ENCODE measurements at places on chromosomes 2 and 18. TPM values are rescaled to one million over a fixed set of nuclear protein-coding genes. Genes with fewer than 3 reads are reported as not detected.

DNA sequence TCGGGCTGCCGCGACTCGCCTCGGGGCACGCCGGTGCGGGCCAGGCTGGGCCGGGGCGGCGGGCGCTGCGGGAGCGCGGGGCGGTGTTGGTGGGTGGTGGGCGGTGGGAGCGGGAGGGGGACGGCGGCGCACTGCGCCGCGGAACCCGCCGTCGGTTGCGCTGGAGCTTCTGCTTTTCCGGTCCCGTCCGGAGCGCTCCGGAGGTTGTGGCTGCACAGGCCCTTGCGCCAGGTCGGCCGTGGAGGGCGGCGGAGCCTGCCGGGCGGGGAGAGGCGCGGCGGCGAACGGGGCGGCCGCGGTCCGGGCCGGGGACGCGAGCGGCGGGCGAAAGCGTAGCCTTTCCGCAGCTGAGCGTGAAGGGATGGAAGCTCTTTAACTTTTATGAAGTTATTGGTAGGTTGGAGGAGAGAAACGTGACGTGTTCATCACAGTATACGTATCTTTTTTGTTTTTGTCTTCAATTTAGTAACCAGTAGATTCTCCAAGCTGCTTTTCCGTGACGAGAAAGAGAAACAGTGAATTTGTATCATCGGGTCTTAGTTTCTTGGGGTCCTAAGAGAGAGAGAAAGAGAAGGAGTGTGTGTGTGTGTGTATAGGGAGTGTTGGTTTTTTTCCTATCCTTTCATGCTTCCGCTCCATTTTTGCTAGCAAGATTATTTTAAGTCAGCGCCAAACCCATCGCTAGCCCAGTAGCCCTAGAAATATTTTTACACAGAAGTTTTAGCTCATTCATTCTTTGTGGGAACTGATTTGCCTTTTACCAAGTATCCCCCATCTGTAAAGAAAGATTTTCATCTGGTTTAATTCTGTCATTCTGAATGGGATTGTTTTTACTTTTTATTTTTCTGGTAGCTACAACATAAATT is 535 bp downstream of the ATG4B start:
- peak; percentile 40 for DNase-seq

- no peak for DNase-seq
These were observed 174.5 kb downstream of the TCF4 start for GRCh38 chr18:55413474-55413873.

Gene DCDC2C
- not detected for total RNA-seq

- DNase-seq: no peak
These were observed 147.9 kb upstream of the ACAA2 start for GRCh38 chr18:49961271-49961670.

DNA sequence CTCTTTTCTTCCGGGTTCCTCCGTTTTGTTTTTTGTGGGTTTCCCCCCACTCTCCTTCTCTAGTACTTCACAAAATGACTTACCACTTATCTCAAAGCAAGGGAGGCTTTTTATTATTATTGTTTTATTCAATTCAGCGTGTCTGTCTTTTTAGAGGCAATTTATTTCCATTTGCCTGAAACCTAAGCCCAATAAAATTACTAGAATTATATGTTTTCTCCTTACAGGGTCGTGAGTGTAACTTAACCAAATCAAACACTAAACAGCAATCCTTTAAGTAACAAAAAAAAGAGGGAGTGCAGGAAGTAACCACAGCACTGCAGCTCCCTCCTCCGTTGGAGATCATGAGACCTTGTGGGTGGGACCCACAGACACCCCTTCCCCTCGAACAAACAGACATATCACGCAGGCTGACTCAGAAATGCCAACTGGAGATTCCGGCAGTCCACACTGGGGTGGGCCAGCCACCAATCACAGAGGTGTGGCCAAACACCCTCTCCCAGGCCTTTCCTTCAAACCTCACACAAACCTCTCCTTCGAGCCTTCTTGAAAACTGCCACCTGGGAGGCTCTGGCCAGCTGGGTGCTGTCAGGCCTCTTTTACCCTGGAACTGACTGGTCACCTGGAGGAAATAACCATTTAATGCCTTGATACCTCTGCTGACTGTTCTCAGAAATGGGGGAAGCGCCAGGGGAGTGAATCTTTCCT is 207.1 kb upstream of the SMAD2 start:
- DNase-seq: no peak

Gene FAM161A
- total RNA-seq: 0.80 TPM

DNA sequence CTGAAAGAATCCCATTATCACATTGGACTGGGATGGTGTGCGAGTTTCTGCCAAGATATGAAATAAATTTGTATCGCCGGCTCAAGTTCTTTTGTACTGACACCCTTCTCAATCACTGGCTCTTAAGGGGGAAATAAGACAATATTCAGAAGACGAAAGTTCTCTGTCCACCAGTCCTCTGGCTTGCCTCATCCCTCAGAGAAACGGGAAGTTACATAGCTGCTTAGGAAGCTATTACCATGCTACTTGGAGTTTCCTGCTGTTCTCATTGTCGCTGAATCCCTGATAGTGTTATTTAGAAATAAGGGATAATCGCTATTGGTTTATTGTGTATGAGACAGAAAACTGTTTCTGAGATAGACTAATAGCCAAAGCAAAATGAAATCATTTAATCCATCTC is 205.0 kb upstream of the ZNF521 start:
- no peak for DNase-seq

GRCh38 chr2:239609162-239609561 is 208.3 kb upstream of the HDAC4 start:
- no peak for DNase-seq
